ENCODE measurements at places on chromosomes 6 and 20. TPM values are rescaled to one million over a fixed set of nuclear protein-coding genes. Genes with fewer than 3 reads are reported as not detected.

- peaks cover 21% of the 10 kb centered on the region for H3K27me3 ChIP-seq
- H3K4me1 ChIP-seq: no peaks in the 10 kb centered on the region
- no peaks in the 10 kb centered on the region for H3K36me3 ChIP-seq
- peak overlapping the region; percentile 48 for H3K4me3 ChIP-seq
- H3K27ac ChIP-seq: no peak overlapping the region
These were observed 10.3 kb upstream of the R3HDML start for GRCh38 chr20:44326391-44327159.

GRCh38 chr6:85771925-85772430 lies 129.3 kb upstream of the SYNCRIP start:
- no peak overlapping the region for H3K4me3 ChIP-seq
- no peaks in the 10 kb centered on the region for H3K4me1 ChIP-seq
- no peaks in the 10 kb centered on the region for H3K27me3 ChIP-seq

DNA sequence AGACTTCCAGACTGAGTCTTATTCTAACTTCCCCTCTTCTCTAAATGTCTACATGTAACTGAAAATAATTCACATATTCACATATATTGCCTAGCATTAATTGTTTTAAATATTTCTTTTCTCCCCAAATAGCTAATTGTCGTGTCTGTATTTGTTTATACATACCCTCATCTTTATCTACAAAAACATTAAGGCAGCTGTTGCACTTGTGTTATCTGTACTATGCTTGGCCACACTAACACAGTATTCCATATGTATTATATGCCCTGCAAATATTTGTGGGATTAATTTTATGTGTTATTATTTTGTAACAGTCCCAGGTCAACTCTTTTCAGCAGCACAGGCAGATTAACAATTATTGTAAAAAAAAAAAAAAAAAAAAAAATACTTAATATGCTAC lies 11.7 kb downstream of the HDAC2 start:
- no peak overlapping the region for H3K27ac ChIP-seq
- no peaks in the 10 kb centered on the region for H3K27me3 ChIP-seq
- no peak overlapping the region for H3K4me3 ChIP-seq
- DNase-seq: no peak
- H3K36me3 ChIP-seq: peaks cover 29% of the 10 kb centered on the region
- H3K4me1 ChIP-seq: peaks cover 18% of the 10 kb centered on the region

THBD gene
- total RNA-seq: 6.5 TPM

GRCh38 chr6:69179681-69180080 lies 544.6 kb downstream of the ADGRB3 start:
- no peak overlapping the region for H3K27ac ChIP-seq
- DNase-seq: no peak
- H3K27me3 ChIP-seq: no peaks in the 10 kb centered on the region
- no peak overlapping the region for H3K4me3 ChIP-seq
- no peaks in the 10 kb centered on the region for H3K36me3 ChIP-seq

DNA sequence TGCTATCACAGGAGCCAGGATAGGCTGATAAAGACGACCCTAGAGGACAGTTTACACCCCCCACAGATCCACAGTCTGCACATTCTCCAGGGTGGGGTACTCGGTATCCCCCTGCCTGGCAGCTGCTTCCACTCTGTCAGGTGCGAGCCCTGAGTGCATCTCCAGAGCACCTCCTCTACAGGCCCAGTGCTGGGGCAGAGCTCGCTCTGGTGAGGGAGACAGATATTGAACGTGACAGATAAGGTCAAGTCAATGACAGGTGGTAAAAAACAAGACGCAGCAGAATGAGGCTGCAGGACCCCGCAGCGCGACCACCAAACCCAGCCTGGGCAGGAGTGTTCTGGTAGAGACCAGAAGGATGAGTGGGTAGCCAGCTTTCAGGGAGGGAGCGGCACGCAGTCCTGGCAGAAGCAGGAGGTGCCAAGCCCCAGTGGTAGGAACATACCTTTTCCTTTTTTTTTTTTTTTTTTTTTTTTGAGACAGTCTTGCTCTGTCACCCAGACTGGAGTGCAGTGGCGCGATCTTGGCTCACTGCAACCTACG lies 12.4 kb upstream of the MYL9 start:
- no peak for DNase-seq
- H3K4me3 ChIP-seq: no peak overlapping the region
- H3K27ac ChIP-seq: no peak overlapping the region
- no peaks in the 10 kb centered on the region for H3K4me1 ChIP-seq
- peaks cover 44% of the 10 kb centered on the region for H3K36me3 ChIP-seq

DNA sequence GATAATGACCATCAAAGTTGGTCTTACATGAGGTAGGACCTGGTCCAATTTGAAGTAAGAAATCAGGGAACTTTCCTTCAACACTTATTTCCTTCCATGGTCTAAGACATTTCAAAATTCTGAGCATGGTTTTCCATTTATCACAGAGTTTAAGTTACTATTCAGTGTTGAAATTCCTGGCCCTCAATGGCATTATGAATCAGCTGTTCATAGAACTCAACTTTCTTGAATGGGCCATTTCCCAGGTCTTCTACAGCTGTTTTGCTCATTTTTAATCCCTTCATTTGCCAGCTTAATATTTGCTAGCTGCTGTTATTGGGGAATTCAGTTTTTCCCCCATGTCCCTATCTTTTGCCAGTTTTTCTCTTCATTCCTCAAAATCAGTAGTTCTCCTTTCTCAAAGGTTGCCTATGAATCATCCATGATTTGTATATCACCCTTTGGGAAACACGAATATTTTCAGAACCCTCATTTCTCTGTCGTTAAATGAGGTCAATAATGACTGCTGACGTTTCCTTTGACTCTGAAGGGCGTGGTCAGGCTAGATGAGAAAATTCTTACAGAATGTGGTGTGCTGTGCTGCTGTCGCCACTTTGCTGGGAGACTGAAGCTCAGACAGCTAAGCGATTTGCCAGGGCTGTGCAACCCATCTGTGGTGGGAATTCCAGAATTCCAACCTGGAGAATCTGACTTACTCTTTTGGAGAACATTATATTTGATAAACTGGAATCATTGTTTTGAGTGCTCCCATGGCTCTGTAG lies 216.5 kb upstream of the FLRT3 start:
- no peaks in the 10 kb centered on the region for H3K4me1 ChIP-seq
- no peak overlapping the region for H3K27ac ChIP-seq
- H3K4me3 ChIP-seq: no peak overlapping the region
- no peaks in the 10 kb centered on the region for H3K27me3 ChIP-seq
- no peaks in the 10 kb centered on the region for H3K36me3 ChIP-seq

MYB gene
- not detected for total RNA-seq

DNA sequence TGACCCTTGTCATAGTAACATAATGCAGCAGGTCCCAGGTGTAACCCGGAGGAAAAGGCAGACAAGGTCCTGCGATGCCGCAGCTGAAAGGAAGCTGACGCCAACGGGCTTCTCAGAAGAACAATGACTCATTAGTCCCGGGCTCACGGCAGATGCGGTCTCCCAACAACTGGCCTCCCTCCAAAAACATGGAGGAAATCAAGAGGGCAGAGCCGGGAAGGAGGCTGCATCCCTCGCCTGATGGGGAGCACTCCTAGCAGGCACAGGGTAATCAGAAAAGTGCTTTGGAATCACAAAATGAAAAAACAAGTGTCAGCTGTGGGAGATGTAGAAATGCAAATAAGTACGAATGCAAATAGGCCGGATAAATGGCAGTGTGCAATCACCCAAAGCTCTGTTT lies 165.2 kb upstream of the AGPAT4 start:
- H3K4me3 ChIP-seq: peak overlapping the region; percentile 29
- H3K4me1 ChIP-seq: peaks cover 16% of the 10 kb centered on the region
- peak; percentile 80 for DNase-seq
- H3K36me3 ChIP-seq: no peaks in the 10 kb centered on the region

DNA sequence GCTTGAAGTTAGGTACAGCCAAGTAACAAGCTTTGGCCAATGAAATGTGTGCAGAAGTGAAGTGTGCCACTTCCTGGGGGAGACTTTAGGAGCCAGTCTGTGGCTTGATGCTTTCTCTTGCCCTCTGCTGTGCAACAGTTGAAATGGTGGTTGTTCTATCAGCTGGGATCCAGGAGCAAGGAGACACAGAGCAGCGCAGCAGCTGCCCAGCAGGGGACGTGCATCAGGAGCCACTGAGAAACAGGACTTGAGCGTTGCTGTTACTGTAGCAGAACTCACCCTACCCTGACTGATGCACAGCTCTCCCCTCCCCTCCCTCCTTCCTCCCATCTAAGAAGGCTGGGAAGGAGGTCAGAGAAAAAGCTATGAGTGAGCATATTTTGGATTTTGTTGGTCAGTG lies 18.9 kb upstream of the CCN5 start:
- H3K36me3 ChIP-seq: no peaks in the 10 kb centered on the region
- no peak overlapping the region for H3K4me3 ChIP-seq
- DNase-seq: no peak
- no peaks in the 10 kb centered on the region for H3K27me3 ChIP-seq
- peak overlapping the region; percentile 11 for H3K27ac ChIP-seq
- H3K4me1 ChIP-seq: peaks cover 31% of the 10 kb centered on the region

DNA sequence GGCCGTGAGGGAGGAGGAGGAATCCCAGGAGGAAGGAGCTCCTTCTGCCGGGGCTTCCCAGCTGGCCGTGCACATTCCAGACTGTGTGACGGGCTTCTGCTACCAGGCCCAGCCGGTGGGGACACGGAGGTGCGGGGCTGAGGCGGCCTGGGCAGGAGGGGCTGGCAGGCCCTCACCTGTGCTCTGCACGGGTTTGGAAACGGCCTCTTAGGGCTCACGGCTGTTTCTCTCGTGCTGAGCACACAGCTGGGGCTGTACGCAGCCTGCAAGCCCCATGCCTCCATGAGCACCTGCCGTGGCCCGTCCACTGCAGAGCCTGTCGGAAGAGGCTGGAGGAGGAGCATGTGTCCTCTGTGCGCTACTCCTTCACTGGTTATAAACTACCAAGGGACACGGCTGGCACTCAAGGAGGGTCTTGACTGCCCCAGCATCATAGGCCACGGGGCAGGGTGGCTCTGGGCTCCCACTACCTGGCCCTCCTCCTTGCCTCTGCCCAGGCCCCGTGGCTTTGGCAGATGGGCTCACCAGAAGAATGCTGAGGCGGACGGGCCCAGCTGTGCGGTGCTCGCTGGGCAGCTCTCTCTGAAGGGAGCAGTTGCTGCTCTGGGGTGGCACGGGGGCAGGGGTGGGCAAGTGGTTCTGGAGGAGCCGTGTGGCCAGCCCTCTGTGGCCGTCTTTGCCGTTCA lies 15.8 kb downstream of the NPEPL1 start:
- H3K27ac ChIP-seq: no peak overlapping the region
- peak; percentile 41 for DNase-seq
- H3K4me3 ChIP-seq: no peak overlapping the region
- H3K4me1 ChIP-seq: no peaks in the 10 kb centered on the region
- H3K36me3 ChIP-seq: peaks cover 58% of the 10 kb centered on the region

DNA sequence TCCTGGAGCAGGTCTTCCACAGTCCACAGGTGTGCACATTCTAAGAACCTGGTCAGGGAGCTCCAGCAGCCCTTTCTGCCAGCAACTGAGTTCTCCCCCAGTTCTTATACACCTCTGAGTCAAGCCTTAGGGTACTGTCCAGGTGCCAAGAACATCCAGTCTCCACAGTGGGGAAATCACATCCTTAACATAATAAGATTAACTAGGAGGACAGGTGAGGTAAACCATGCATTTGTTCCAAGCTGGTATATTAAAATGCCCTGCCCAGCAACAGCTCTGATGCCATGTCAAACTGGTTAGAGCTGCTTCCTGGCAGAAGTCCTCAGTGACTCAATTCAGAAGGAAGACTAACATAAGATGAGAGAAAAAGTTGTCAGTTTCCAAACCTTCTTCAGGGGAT lies 303.9 kb upstream of the SGK1 start:
- no peaks in the 10 kb centered on the region for H3K27me3 ChIP-seq
- no peaks in the 10 kb centered on the region for H3K36me3 ChIP-seq
- no peak for DNase-seq
- no peaks in the 10 kb centered on the region for H3K4me1 ChIP-seq

- DNase-seq: no peak
- H3K36me3 ChIP-seq: no peaks in the 10 kb centered on the region
- no peak overlapping the region for H3K27ac ChIP-seq
- H3K4me1 ChIP-seq: peaks cover 6% of the 10 kb centered on the region
These were observed 221.7 kb downstream of the UNC5CL start for GRCh38 chr6:40817369-40817768.

DNA sequence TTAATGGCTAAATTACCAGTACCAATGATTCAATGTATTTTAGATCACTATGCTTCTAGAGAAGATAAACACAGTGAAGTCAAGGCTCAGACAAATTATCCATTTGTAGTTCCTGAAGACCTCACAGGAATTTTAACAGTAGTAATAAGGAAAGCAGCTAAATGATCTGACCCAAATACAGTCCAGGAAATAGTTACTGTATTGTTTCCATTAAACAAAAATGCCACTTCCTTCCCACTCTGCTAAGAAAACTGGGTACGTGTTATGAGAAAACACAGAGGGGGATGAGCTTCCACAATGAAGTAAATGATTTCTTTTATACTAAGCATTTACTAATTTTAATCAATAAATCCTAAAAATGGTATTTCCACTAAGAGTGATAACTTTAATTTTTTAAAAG lies 127.9 kb downstream of the CDK19 start:
- H3K27me3 ChIP-seq: no peaks in the 10 kb centered on the region
- H3K27ac ChIP-seq: no peak overlapping the region
- H3K36me3 ChIP-seq: no peaks in the 10 kb centered on the region
- peaks cover 3% of the 10 kb centered on the region for H3K4me1 ChIP-seq
- no peak overlapping the region for H3K4me3 ChIP-seq
- no peak for DNase-seq

GRCh38 chr6:147156799-147157382 lies 47.3 kb upstream of the STXBP5 start:
- H3K27me3 ChIP-seq: no peaks in the 10 kb centered on the region
- no peak overlapping the region for H3K27ac ChIP-seq
- H3K4me1 ChIP-seq: no peaks in the 10 kb centered on the region
- DNase-seq: no peak
- H3K4me3 ChIP-seq: no peak overlapping the region

All from psoas muscle (tissue), 8 donors.